SW 1271 (cell line): ENCODE measurements at places on chromosomes 16 and 17.

DNA sequence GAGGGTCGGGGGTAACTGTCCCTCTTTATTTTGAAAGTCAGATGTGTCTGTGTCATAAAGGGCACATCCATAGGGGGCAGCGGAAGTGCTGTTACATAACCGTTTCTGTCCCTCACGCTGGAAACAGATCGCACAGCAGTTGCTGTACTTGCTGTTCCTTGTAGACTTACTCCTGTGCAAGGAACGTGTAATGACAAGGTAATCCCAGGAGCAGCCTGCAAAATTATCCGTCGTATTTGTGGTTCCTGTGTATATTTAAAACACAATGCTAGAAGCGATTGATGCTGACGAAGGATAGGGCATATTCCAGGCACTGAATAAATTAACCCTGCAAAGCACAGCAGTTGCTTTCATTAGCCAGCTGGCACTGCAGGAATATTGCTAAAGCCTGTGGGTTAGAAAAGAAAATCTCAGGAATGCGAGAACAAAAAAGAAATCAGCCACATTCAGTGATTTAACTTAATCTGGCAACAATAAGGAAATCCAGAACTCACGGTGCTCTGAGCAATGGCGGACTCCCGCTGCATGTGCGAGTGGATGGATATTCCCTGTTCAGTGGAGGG, 76.2 kb downstream of the SPECC1 start:
- no peak for DNase-seq

GRCh38 chr17:74529243-74529642, 2.0 kb downstream of the CD300LB start:
- DNase-seq = no peak

GRCh38 chr16:23835390-23836077, at the start of gene PRKCB:
PRKCB (plus strand) TSS chr16:23835983.
- no peak for DNase-seq

GRCh38 chr17:56723421-56723820, 110.3 kb downstream of the C17orf67 start:
- no peak for DNase-seq

GRCh38 chr16:81107511-81107910, 11.3 kb upstream of the GCSH start:
- no peak for DNase-seq

DNA sequence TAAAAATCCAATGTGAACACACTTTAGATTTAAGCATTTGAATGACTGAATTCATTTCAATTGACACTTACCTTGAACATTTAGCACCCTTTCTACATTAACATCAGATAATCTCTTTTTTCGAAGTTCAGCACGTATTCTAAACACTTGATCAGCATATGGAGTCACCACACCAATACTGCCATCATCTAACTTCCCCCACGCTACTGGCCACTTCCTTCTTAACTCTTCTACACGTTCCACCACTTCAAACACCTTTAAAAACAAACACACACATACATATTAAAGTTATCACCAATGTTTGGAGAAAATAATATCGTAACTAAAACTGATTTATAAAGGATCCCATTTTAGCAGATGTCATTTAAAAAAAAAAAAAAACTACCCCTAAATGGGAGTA, 93.5 kb downstream of the CACNG1 start:
- no peak for DNase-seq

GRCh38 chr17:31425282-31426040, 34.0 kb downstream of the RAB11FIP4 start:
- DNase-seq = no peak

DNA sequence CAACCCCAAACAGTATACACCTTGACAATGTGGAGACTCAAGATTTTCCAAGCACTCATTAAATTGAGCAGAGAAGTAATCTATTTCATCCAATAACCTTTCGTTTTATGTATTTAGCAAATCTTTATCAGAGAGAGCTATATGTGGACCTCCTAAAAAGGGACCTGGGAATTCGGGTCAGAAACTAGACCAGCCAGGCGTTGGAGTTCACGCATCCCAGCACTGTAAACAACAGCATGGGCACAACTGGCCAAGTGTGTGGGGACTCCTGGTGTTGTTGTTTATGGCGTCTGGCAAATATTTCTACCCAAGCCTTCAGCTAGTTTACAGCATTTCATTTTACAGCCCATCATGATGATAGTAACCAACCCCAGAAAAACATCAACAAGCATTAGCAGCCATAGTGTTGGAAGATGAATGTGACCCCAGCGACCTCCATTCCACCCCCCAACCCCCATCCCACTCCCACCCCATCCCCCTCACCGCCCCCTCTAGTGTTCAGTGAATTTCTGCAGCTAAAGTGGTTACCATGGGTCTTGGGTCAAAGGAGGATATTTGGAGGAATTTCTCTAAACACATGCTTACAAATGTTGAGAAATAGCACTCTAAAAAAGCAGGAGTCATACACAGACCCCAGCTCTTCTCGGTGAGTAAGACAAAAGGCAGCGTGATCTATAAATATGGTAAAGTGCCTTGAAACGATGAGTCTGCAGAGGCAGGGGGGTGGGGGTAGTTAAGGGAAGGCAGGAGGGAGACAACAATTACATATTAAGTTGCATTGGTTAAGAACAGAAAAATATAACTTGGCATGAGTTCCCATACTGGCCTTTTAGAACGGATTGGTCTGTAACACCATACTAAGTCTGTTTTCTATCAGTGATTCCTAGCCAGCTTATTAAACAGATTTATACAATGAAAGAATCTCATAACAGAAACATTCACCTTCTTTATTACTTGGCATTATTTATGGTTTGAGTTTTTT, 91.4 kb upstream of the TBX2 start:
- no peak for DNase-seq

DNA sequence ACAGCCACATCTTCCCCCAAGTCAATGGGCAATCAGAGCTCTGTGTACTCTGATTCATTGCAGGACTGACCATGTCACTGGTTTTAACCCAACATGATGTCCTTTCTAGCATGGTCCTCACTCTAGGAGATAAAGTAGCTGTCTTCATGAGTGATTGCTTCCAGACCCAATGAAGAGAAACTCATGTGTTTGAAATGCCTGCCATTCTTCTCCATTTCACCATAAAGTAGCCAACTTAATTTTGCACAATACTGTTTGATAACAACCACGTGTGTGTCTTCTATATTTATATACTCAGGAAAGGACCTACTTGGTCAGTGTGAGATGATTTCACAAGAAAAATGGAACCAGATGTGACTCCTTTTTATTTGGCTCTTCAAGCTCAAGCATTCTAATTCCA, 172.5 kb downstream of the AXIN2 start:
- no peak for DNase-seq

GRCh38 chr16:57578521-57579360, 36.3 kb downstream of the ADGRG5 start:
- no peak for DNase-seq

DNA sequence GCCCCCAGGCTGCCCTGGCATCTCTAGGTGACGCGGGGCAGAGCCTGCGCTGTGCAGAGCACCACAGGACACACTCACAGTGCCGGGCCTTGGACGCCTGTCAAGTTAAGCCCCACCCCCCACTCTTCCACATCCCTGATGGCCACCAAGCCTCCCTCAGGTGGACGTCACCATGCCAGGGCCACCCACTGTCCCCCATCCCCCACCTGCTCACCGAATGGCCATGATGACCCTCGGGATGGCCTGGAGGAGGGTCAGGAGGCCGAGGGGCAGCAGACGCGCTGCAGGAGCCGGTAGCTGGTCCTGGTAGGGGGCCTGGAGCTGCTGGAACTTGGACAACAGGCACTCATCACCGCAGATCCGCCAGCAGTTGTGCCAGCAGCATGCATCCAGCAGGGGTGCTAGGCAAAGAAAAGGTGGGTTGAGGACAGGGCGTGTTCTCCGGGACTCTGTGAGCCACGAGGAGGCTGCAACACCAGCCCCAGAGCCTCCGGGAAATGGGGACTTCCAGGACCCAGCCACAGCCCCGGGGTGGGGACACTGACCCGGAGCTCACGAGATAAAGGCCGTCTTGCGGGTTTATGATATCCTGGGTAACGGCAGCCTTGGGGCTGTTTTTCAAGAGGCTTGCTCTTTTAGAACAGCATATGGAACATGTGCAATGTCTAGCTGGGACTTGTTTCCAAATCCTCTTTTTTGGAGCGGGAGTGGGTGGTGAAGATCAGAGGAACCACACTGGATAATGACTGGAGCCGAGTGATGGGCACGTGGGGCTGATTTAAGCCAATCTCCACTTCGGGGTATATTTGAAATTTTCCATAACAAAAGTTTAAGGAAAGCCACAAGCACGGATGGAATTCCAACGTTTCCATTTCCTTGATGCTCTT, 11.4 kb downstream of the C16orf95 start:
- no peak for DNase-seq

- no peak for DNase-seq
Observed at GRCh38 chr16:23145608-23146007, 3.6 kb downstream of the USP31 start.

DNA sequence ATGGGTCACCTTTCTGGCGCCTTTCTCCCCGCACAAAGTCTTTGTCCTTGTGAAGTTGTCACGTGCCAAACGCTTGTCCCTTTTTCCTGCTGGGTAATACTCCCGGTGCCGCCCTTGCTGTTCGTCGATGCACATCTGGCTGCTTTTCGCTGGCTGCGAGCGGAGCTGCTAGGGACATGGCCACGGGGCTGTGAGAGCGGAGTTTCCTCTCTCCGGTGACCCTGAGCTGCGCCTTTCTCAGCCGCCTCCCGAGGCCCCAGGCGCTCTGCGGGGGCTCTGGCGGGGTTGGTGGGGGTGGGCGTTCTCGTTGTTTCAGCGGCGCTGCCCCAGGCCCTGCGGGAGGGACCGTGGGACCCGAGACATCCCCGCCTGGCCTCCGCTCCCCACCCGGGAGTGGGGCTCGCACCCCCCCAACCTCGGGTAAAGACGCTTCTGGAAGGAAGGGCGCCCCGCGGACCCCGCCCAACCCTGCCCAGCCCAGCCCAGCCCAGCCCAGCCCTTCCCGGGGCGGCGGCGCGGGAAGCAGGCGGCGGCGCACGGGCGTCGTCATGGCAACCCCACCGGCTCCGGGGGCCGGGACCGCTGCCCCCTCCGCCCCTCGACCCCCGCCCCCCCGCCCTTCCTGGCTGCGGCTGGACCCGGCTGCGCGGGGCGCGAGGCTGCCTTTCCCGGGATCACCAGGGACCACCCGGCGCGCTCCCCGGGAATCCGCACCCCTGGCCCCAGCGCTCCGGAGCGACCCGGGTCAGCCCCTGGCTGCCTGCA, 12.3 kb downstream of the CHMP6 start:
- DNase-seq = no peak

DNA sequence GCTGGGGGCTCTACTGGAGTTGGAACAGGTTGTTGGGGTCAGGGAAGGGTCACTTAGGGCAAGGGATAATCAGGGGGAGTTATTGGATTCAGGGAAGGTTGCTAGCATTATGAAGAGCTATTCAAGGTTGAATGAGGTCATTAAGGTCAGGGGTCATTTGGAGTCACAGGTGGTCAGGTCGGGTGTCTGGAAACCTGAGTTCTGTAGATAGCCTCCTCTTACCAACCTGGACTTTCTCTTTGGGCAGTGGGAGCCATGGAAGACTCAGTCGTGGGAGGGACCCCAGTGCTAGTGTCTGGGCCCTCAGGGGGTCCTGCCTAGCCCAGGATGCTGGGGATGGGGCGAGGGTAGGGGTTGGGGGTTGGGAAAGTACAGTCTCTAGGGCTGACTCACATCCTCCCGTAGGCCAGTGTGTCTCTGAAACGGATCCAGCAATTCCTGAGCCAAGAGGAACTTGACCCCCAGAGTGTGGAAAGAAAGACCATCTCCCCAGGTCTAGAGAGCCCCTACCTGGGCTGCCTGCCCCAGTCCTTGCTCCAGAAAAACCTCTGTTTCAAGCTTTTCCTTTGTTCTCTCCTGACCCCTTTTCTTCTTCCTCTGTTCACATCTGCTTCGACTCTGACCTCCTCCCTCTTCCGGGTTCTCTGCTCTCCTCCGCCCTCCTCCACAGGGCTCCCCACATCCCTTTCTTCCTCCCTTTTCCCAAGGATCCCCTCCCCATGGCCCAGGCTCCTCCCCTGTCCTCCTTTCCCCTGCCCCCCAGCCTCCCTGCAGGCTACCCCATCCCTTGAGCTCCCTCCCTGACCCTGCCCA, 33.5 kb downstream of the ABCC3 start:
- no peak for DNase-seq

- no peak for DNase-seq
Observed at GRCh38 chr17:30253312-30253711, 17.8 kb upstream of the SLC6A4 start.

DNA sequence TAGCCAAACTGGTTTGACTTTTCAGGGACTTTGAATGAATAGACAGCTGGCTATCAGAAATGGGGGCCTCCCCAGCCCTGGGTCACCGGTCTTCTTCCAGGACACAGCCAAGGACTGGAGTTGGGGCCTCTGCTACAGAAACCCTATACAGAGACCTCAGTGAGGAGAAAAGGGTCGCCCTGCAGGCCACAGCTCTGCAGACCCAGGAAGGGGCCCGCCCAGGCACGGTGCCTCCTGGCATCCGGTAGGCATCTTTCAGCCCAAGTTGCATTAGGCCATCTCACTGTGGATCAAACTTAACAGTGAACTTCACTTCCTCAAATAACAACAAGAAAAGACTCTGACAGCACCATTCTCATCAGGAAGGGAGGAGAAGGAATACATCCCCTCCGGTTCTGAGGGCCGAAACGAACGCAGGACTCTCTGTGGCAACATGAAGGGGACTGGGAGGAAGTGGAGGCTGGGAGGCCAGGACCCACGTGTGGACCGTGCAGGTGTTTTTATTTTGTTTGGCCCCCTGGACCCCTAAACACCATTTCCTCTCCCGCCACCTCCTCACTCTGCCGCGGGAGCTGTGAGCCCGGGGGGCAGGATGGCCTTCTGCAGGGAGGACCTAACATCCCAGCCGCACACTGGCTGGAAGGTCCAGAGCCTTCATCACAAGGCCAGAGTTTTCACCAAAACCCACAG, 7.2 kb downstream of the SLC38A10 start:
- no peak for DNase-seq

- peak; percentile 22 for DNase-seq
Observed at GRCh38 chr17:76623271-76624146, 20.0 kb downstream of the ST6GALNAC1 start.
